ENCODE measurements at places on chromosomes 5 and 9.

GRCh38 chr5:129884322-129884721 is 19.9 kb upstream of the CHSY3 start:
- no peak for DNase-seq

DNA sequence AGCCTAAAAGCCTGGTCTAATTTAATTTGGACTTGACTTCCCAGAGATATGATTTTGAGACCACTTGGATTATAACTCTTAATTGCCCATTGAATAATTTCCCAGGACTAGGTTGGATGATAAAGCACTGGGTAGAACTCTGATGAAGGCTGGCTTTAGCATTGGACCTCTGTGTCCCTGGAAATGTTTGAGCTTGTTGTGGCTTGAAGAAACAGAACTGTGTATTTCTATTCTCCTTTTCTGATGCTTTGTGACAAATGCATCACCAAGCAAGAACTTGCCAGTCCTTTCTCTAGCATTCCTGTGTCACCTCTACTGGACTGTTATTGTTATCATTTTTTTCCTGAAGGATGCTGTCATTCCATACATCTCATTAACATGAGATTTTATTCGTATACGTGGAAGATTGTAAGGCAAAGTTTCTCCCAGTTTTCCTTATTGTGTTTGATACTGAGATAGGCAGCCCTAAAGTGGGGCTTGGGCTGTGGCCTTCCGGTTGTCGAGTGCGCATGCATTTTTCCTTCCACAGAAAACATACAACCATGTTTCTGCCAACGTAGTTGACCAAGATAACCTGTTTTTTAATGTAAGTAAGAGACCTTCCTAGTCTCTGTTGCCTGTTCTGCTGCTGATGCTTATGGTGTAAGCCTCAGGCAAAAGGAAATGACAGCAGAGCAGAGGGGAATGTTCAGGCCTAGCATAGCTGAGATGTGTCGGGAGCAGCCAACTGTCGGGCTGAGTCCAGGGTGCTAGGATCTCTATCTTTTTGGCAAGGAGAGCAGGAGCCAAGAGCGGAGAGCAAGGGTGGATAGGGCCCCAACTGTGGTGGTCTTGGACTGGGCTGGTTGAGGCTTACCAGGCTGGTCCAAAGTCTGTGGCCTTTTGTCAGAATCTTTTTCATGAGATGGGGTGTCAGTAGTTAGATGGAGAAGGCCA is 2.3 kb downstream of the NTRK2 start:
- no peak for DNase-seq

DNA sequence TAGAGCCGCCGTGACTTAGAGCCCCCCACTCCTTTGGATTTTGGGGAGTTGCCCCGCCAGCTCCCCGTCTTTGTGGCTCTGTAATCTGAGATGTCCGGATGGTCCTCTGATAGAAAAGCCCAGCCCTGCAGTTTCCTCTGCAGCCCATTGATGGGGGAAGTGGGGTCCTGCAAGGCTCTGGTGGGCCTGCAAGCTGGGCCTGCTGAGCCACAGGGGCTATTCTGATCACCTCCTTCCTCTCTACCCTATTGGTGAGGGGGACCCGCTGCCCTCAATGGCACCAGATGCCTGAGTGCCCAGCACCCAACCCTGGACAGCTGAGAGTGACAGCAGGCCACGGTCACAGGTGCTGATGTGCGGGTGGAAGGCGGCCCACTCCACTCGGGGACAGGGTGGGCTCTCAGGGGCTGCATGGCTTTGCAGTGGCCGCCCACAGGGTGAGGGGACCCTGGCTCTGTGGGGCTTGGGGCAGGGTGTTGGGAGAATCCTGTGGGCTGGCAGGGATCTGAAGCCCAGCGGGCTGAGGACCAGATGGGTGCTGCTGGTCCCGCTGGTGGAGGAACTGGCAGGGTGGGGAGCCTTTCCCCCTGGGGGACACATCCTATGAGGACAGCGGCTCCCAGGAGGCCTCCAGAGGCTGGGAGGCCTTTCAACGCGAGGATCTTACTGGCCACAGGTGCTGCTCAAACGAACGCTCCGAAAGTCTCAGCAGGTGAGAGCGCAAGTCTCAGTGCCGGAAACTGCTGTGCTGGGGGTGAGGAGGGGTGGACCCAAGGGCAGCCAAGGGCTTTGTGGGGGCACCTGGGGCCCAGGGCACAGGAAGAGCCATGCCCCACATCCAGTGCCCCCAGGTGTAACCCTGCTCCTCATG is 30.0 kb upstream of the LPCAT1 start:
- no peak for DNase-seq

DNA sequence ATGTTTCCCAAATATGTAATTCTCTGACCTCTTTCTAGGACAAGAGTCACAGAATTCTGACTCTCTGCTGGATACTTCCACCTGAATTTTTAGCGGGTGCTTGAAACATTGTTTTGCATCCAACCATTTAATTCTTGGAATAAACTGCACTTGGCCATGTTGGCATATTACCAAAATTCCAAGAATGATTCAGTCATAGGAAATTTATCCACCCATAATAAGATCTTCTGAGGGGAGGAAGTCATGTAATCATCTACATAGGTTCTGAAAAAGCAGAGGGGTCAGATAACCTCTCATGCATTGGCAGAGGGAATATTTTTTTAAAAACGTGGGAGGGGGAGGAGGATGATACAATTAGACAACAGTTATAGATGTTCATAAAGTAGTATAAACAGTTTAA is 156.9 kb downstream of the PAM start:
- no peak for DNase-seq

- no peak for DNase-seq
These were observed 96.1 kb downstream of the NUDT12 start for GRCh38 chr5:103466495-103466894.

- DNase-seq = no peak
These were observed 514.6 kb downstream of the ZNF608 start for GRCh38 chr5:124231802-124232201.

DNA sequence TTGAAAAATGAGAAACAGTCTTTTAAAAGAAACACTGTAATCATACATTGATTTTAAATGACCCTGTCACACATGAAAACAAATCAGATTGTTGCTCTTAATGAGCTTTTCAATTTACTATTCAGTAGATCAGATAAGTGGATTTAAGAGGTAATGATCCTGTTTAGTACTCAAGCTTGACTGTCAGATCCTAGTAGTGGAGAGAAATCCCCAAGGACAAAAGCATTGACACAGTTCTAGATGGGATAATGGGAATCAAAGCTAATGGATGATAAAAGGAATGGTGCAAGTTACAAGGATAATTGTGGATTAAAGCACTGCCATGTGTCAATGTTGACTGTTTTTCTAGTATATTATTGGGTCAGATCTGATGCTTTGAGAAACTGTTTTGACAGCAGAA is 142.3 kb upstream of the TLX3 start:
- DNase-seq = no peak

DNA sequence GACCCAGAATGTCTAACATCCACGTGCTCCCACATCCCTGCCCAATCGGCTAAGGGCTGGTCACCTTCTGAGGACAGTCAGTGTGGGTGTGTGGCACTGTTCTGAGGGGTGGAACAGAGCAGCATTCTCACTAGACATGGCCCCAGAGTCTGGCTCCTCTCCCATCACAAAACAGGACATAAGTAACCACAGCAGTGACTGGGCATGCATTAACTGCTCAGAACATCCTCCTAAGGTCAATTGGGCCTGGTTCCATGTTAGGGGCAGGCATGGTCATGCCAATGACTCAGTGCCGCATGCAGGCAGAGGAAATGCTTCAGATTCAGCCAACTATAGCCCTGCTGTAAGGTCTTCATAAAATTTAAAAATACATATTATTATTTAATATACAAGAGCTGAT is 12.9 kb downstream of the MACROH2A1 start:
- no peak for DNase-seq

DNA sequence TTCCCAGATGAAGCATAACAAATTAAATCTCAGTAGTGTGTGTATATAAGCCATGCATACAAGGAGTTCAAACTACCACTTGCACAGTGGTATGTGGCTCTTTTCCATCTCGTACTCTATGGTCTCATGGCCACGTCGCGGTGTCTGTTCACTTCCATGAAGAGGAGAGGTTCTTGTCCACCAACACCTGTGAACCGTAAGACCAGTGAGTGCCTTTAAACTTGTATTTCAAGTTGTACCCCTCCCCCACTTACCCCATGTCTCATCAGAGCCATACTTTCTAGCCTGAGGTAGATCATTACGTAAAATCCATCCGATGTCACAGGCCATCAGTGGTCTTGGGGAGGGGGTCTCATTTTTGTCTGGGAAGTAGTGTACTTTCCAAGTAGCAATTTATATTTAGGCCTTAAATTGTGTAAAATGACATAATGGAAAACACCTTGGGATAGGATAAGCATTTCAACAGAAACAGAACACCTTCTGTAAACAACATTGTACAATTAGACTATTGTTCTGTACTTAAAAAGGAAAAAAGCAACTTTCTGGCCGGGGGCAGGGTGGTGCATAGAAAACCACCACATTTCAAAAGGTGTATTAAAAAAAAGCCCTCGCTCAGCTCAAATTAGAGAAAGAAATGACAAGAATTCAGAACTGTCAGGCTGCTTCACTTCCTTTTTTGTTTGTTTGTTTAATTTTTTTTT is 163.0 kb downstream of the SMARCA2 start:
- DNase-seq = no peak

GRCh38 chr9:98506422-98507054 is 202.2 kb downstream of the GABBR2 start:
- DNase-seq = no peak

DNA sequence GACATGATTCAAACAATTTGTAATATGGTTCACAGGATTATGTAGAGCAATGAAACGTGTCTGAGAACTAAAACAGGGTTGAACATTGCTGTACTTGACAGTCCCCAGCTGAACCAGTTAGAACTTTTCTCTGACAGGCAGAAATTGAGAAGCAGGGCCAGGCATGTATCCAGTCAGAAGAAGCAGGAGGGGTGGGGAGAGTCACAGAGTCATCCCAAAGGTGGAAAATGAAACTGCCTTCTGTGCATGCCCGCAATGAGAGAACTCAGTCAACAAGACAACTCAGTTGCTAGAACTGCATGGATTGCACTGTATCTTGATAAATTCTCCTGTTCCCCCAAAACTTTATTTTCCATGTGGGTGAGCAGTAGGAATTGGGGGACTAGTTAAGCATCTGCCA is 72.9 kb upstream of the PRLR start:
- no peak for DNase-seq

GRCh38 chr5:39052141-39052540 is 22.1 kb downstream of the RICTOR start:
- no peak for DNase-seq

- DNase-seq = no peak
These were observed 12.6 kb upstream of the SPARC start for GRCh38 chr5:151699071-151699901.

GRCh38 chr9:101486693-101487442 is 46.8 kb upstream of the RNF20 start:
- peak; percentile 85 for DNase-seq

DNA sequence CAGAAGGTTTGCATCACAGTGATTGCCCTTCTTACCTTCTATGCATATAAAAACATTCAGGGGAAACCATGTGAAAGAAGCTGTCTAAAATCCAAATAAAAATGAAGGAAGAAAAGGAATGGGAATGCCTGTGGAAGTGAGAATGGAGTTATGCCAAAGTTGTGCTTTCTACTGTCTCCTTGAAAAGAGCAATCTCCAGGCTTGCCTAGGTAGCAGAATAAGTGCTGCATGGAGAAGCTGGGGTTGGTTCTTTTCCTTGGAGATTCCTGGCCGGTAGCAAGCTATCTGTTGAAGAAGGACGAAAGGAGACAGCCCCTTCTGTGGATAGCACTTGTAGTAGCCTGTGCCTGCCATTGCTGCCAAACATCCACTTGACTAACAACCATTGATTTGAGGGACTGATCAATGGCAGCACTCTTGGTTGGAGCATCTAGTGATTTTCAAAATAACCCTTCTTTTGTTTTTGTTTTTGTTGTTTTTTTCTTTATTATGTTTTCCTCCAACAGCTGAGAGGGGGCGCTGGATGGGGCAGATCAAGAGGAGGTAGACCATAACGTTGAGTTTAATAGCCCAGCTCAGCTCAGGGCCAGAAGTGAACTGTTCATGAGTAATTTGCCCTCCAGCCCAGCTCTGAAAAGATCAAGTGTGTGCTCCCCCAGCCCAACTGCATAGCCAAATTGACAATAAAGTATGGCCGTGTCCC is 1.6 kb downstream of the PLCXD3 start:
- no peak for DNase-seq

DNA sequence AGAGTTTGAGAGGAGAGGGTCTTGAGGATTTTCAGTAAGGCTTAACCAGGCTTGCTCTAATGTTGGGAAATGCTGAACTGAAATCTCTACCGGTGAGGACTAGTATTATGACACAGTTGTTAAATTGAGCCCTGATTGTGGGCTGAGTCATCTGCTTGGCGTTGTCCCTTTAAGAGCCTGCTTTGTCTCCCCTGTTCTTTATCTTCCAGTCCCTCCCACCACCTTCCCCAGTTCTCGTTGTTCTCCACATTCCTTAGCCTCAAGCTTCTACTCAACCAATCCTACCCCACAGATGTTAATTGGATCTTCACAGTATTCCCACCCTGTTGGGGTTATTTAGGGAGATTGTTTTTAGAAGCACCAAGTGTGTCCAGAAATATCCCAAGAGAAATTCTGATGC is 57.6 kb downstream of the ANKRD55 start:
- no peak for DNase-seq

DNA sequence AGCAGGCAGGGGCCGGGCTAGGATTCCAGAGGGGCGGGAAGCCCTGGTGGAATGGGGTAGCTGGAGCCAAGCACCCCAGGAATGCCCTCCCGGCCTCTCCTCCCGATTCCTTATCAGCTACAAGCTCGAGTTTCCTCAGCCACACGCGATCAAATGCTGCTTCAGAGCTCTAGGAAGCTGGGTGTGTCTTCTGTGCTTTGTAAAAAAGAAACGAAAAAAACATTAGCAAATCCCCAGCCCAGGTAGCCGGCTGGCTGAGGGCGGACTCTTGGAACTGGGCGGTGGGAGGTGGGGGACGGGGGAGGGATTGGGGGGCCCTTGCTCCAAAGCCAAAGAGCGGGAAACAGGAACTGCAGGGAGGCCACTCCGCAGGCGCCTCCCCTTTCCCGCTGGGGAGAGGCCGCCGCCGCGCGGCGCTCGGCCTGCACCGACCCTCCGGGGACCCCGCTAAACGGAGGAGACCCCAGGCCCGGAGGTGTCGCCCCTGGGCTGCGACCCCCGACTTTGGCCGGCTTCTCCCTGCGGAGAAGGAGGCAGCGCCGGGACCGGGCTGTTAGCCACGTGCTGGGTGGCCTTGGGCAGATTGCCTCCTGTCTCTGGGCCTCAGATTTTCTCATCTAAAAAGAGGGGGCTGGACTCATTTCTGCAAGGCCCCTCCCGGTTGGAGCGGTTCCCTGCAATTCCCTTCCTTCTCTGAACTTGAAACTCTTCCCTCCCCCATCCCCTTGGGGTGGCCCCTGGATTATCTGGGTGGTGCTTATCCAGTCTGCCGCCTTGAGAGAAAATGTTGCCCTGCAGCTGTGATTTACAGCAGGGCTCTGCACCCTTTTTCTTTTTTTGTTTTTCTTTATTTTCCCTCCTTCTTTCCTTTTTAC is 40.9 kb upstream of the FABP6 start:
- peak; percentile 42 for DNase-seq

- no peak for DNase-seq
These were observed 257.1 kb downstream of the FBXL7 start for GRCh38 chr5:15757103-15757502.

- peak; percentile 75 for DNase-seq
These were observed 477.8 kb downstream of the CCDC171 start for GRCh38 chr9:16030528-16031185.
